Calu3 (cell line): ENCODE measurements at places on chromosomes 11 and 22.

GRCh38 chr11:15586741-15587473 lies 472.2 kb downstream of the INSC start:
- DNase-seq = no peak

- no peak for DNase-seq
These were observed 54.7 kb upstream of the PRDM11 start for GRCh38 chr11:45091563-45092403.

- peak; percentile 21 for DNase-seq
These were observed 773 bp upstream of the PATL1 start for GRCh38 chr11:59669611-59670009.

DNA sequence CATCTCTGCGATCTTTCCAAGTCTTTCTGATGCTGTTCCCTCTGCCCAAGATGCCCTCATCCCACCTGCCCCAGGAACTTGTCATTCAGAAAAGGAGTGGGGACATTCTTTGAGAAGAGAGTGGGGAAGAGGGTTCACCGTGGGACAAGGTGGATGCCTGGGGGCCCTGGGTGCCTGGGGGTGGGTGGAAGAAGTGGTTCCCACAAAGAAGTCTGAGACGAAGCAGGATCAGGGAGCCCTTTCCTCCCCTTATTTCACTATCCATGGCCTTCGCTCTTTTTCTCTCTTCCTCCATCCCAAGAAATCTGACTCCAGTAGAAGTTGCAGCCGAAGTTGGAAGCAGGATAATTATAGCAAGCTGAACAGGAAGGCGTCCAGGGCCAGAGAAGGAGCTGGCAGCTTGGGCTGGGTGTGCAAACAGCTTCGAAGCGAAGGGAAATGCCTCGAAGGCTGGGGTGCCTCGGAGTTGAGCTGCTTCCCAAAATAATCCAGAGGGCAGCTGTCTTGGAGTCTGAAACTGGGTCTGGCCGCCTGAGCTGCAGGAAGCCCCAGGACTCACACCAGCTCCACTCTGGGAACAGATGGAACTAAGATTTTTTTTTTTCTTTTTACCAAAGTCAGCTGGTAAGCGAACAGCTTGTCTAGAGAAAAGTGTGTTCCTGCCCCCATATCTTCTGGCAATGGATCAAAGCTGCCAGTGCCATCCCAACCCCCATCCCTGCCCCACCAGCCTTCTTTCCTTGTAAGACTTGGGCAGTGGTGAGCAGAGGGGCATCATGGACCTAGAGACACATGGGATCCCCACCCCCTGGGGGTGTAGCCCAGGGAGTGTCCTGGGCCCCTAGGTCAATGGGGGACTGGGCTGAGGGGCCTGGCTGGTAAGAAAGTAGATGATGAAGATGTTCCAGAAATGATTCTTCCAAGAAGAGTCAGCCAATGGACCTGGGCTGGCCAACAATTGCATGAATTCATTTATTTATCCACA lies 31.5 kb downstream of the PARVG start:
- DNase-seq = no peak

DNA sequence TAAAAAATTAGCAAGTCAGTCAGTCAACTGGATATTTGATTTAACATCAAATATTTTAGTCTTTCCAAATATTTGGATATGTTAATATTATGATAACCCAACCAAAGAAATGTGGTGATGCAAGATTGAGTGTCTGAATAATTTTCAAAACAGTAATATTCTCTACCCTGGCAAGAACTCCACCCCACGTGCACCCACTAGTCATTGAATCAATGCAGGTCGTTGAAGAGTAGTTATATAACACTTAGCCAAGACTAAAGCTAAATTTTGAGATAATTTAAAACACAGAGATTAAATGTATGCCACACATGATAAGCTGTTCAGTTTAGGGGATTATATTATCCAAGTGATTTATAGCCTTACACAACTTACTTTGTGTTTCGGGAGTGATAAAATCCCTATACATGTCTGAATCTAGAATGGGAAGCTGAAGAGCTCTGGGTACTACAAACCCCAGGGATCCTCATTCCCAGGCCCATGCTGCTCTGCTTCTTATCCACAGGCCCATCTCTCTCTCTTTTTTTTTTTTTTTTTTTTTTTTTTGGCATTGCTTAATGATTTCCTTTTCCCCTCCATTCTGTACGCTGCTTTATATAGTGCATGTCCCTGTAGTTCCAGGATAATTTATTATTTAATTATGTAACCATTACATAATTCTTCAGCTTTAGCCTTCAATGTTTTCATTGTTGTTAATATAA lies 392.9 kb downstream of the NTM start:
- no peak for DNase-seq

- DNase-seq = no peak
These were observed 1089.3 kb downstream of the FAM181B start for GRCh38 chr11:81644239-81644840.

GRCh38 chr11:66845876-66846212 lies 2.6 kb downstream of the RCE1 start:
- DNase-seq = no peak

GRCh38 chr11:10267821-10268220 lies 26.2 kb downstream of the SBF2 start:
- no peak for DNase-seq

DNA sequence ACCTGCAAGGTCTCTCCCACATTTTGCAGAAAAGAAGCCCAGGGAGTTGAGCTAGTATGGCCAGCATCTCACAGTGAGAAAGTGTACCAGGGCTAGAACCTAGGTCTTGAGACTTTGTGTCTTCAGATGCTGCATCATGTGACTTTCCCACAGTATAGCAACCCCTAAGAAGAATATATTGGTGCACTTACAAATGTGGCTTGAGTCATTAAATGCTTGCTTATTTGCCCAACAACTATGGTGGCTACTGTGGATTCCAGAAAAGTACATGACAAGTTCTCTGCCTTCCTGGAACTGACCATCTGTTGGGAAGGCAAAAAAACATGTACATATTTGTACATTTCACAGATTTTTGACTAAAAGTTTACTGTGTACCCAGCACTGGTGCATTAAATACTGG lies 55.0 kb downstream of the POLD3 start:
- DNase-seq = no peak

- DNase-seq = no peak
These were observed 48.7 kb upstream of the TH start for GRCh38 chr11:2220173-2220771.

GRCh38 chr22:35961480-35962295 lies 66.9 kb downstream of the RBFOX2 start:
- peak; percentile 6 for DNase-seq

DNA sequence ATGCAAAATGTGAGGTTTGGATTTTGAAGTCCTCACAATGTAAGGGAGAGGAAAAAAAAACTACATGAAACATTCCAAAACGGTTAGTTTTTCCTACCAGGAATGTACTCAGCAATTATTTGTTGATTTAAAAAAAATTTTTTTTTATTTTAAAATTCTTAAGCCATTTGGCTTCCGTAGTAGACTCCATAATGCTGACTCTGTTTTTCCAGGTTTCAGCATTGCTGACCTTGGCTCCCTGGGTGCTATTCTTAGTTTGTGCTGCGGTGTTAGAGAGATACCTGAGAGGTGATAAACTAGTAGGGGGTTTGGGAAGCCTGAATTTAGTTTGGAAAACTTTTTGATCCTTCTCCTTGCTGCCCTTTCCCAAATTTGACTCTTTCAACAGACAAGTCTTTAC lies 10.6 kb downstream of the STT3A start:
- DNase-seq = no peak

- no peak for DNase-seq
These were observed 11.0 kb downstream of the MUC5AC start for GRCh38 chr11:1168721-1169161.

GRCh38 chr11:64788321-64789215 lies 10.2 kb upstream of the SF1 start:
- DNase-seq = no peak

- DNase-seq = no peak
These were observed 46.1 kb downstream of the PISD start for GRCh38 chr22:31615940-31616314.

DNA sequence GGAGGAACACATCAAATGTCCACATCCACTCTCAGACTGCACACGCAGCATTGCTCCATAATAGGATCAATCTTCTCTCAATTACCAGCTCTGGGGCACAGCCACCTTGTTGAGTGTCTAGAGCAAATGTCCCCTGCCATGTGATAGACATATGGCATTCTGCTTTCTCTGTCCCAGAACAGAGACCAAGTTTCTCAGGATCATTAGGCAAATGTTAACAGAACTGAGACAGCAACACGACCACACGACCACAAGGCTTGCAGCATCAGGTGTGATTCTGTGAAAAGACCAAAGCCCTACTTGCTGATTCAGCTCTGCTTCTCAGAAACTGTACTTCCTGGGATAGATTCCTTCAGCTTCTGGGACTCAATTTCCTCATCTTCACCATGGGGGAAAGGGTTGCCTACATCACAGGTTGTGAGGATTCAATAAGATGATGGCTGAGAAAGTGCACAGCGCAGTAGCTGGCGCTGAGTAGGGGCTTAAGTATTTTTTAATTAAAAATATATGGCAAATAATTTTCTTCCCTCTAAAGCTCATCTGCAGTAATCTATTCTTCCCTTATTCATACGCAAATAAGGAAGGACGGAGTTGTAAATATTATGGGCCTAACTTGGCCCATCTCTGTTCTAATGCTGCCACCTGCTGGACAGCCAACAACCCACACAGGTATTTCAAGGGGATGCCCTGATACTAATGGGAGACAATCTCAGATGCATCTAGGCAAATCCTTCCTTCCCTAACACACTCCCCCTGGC lies 54.3 kb upstream of the USP47 start:
- peak; percentile 75 for DNase-seq

GRCh38 chr22:30079952-30080533 lies at the start of gene HORMAD2:
Gene HORMAD2, plus strand, starts transcription at chr22:30080464. Its CDS starts 13,489 bp downstream, at chr22:30093953.
- no peak for DNase-seq

DNA sequence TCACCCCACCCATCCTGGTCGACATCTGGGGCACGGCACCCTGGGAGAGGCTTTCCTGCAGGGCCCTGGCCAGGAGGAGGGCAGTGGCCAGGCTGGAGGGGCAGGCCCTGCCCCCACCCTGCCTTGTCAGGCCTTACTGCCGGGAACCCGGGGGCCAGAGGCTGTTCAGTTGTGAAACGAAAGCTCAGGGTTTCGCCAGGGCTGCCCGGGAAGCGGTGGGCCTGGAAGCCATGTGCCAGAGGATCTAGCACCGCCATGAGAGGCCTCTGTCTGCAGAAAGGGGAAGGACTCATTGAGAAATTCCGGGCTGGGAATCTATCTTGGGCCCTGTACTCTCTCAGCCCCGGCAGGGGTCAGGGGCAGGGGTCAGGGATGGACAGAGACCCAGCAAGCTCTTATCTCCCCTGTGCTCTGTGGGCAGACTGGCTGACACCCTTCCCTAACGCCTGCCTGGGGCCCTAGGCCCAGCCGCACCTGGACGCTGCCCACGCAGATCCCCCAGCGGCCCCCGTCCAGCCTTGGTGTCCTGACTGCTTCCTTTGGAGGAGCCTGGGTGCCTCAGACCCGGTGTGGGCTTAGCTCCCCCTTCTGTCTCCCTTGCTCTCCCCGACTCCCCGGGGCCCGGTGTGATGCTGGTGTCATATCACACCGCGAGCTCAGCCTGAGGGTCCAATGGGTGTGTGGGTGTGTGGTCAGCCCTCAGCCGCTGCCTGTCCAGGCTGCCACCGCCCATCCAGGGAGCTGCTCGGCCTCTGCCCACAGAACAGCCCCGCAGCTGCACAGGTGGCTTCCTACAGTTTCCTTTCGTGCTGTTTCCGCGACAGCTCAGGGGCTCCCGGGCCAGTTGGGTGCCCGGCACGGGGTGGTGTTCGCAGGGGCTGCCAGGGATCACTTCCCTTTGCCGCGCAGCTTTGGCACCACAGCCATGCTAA lies 6.5 kb downstream of the PIM3 start:
- no peak for DNase-seq

DNA sequence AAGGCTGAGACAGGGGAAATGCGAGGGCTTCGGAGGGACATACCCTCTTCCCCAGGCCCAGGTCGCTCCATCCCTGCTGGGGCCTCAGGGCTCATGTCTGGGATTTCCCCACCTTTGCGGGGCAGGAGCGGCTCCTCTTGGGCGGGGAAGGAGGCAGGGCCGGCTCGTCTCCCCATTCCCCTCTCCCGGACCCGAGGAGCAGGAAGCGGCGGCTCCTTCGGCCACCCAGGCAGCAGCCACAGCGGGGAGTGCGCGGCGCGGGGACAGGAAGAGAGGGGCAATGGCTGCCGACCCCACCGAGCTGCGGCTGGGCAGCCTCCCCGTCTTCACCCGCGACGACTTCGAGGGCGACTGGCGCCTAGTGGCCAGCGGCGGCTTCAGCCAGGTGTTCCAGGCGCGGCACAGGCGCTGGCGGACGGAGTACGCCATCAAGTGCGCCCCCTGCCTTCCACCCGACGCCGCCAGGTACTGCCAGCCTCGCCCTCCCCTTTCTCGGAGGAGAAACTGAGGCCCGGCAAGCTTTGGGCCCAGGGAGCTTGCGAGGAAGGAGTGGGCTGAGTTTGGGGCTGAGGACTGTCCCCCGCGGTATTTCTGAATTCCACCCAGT lies at the start of gene ANKK1:
Gene ANKK1, plus strand, starts transcription at position 175 of the 607 bp plus-strand sequence. Its CDS starts 106 bp downstream, at position 281.
- DNase-seq = peak; percentile 31

DNA sequence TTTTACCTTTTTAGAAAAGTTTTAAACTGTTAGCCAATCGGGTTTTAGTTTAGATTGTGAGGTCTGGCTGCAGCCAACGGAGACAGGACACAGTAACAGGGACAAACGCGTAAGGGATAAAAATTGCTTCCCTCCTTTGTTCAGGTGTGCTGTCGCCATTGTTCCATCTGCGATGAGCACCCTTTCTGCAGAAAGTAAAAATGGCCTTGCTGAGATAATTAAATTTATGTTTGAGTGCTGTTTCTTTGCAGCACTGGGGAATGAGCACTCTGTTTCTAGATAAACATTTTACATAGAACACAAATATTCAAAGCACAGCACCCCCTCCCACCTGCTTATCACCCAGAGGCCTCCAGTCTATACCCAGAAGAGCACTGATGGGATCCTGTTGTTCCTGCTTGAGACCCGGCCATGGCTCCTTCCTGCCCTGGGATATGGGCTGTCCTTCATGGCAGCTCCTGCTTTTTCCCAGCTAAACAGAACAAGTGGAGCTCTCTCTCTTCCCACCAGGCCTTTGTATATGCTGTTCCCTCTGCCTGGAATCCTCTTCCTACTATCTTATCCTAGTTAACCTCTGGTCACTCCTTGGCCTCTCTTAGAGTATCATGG lies 34.3 kb upstream of the CELSR1 start:
- DNase-seq = no peak

- DNase-seq = no peak
These were observed 363.3 kb upstream of the CCDC90B start for GRCh38 chr11:83649528-83649855.

GRCh38 chr11:78080818-78081495 lies 1.3 kb upstream of the NDUFC2 start:
- peak; percentile 22 for DNase-seq

- DNase-seq = peak; percentile 69
These were observed 9.3 kb downstream of the CELSR1 start for GRCh38 chr22:46528121-46528610.

- no peak for DNase-seq
These were observed 76.3 kb upstream of the SUSD2 start for GRCh38 chr22:24105013-24105360.
